H1 (cell line): ENCODE measurements at places on chromosomes 7 and 10. TPM values are rescaled to one million over a fixed set of nuclear protein-coding genes. Genes with fewer than 3 reads are reported as not detected.

GRCh38 chr7:7565746-7566650, 686 bp upstream of the MIOS start:
- peak overlapping the region; percentile 98 for H3K4me3 ChIP-seq
- H3K4me1 ChIP-seq = peaks cover 11% of the 10 kb centered on the region
- 0 out of 2 replicates have a peak overlapping the region, but pooled peaks have one; percentile 47 for H3K27ac ChIP-seq
- peak; percentile 58 for DNase-seq
- H3K36me3 ChIP-seq = no peaks in the 10 kb centered on the region

Gene TAS2R38
- total RNA-seq = not detected in 2 replicates

GRCh38 chr10:31650010-31650409, 278.6 kb downstream of the ARHGAP12 start:
- no peak overlapping the region for H3K27ac ChIP-seq
- no peak for DNase-seq
- H3K4me3 ChIP-seq = no peak overlapping the region

DNA sequence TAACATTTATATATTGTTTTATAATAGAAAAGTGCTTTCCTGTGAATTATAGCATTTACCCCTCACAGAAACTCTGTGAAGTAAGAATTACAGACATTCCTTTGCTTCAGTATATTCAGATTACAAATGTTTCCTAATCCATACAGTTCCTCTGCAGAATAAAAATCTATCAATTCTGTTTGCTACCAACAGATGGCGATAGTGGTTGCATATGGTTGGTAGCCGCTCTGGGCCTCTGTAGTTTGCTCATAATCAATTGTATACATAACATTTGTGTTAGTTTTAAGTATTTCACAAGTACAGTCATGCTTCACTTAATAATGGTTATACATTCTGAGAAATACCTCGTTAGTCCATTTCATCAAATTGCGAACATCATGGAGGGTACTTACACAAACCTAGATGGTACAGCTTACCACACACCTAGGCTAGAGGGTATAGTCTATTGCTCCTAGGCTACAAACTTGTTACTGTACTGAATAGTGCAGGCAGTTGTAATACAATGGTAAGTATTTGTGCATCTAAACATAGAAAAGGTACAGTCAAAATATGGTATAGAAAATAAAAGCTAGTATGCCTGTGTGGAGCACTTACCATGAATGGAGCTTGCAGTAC, 94.4 kb upstream of the STEAP4 start:
- H3K27me3 ChIP-seq = no peaks in the 10 kb centered on the region
- H3K4me1 ChIP-seq = no peaks in the 10 kb centered on the region
- no peak overlapping the region for H3K4me3 ChIP-seq
- no peaks in the 10 kb centered on the region for H3K36me3 ChIP-seq

DNA sequence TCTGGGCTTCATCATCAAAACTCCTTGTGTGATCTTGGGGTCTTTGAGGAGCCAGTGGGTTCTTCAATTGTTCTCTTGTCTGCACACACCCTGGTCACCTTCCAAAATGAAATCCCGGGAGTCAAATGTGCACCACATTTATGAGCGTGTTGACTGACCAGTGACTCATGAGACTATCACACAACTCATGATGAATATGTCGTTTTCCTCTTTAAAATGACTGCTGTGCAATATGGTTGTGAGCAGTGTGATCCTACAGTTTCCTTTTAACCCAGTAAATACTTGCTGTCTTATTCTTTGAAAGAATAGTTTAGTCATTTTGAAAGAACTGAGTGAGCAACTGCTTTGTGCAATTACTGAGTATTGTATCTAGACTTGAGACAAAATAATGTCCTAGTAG, 149.2 kb downstream of the DYNC1I1 start:
- H3K4me1 ChIP-seq = no peaks in the 10 kb centered on the region
- no peaks in the 10 kb centered on the region for H3K36me3 ChIP-seq
- H3K27ac ChIP-seq = no peak overlapping the region

DNA sequence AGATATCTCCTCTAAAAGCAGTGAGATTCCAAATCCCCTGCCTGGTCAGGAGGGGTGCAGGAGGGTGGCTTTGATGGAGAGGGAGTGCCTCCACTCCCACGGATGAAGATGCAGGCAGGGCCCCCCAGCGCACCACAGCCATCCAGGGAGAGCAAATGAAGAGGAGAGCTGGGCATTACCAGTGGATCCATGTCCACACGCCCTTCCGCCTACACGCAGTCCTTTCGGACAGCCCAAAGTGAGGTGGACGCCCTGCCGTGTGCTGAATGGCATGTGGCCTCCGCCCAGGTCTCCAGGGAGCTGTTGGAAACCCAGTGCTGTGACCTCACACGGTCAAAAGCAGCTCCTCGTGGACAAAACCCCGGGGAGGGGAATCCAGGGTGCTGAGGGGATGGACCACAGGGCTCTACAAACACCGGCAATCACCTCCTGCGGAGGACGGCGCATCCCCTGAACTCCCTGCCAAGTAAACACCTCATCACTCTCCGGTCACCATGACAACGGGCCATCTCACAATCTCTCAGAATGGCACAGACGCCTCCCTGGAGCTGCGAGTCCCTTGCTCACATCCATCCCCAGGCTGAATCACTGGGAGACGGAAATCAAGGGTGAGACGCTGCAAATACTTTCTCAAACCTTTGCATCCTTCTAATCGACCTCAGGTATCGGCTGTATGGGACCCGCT, 35.0 kb upstream of the DNAAF5 start:
- no peaks in the 10 kb centered on the region for H3K4me1 ChIP-seq
- peaks cover 17% of the 10 kb centered on the region; the same call in 1 of the 2 replicates for H3K36me3 ChIP-seq
- no peak overlapping the region for H3K27ac ChIP-seq
- no peaks in the 10 kb centered on the region for H3K27me3 ChIP-seq
- no peak overlapping the region for H3K4me3 ChIP-seq
- DNase-seq = no peak

DNA sequence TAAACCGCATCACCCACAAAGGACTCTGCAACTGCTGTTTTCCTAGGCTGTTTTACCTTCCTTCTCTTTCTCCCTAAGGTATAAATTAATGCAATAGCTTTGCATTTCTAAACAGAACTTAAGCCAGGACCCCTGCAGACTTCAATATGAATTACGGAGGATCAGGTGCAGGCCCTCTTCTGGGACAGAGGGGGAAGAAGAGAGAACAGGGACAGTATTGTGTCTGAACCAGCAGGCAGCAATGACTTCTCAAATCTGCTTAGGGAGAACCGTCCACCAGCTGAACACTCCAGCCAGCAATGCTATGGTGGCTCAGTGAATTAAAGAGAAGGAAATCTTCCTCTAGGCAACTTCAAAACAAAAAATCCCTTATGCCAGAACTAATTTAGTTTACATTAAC, 35.7 kb downstream of the POLR3A start:
- no peaks in the 10 kb centered on the region for H3K27me3 ChIP-seq
- H3K4me1 ChIP-seq = no peaks in the 10 kb centered on the region
- no peak for DNase-seq
- H3K27ac ChIP-seq = no peak overlapping the region
- peaks cover 24% of the 10 kb centered on the region for H3K36me3 ChIP-seq

DNA sequence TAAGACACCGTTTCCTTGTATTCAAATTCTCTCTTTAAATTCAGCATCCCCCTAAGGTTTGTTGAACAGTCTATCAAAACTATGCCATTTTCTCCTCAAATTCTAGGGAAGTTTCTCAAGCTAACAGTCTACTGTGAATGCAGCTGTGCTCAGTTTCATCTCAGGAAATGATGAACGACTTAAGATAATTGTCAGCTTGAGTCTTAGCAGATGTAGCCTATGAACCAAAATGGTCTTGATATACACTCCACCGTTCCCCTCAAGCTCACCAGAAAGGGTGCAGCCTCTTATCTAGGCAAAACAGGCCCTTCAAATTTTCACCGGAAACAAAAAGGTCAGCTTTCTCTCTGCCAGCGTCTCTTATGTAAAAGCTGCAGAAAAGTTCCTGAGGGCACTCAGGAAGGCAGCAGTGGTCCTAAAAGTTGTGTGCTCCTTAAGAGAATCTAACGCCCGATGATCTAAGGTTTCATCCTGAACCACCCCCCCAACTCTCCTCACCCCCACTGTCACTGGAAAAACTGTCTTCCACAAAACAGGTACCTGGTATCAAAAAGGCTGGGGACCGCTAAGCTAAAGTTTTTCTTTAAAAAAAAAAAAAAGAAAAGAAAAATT, 2.1 kb downstream of the DNAJC9 start:
- no peaks in the 10 kb centered on the region for H3K4me1 ChIP-seq
- no peak overlapping the region for H3K27ac ChIP-seq
- no peaks in the 10 kb centered on the region for H3K27me3 ChIP-seq
- no peak for DNase-seq

DNA sequence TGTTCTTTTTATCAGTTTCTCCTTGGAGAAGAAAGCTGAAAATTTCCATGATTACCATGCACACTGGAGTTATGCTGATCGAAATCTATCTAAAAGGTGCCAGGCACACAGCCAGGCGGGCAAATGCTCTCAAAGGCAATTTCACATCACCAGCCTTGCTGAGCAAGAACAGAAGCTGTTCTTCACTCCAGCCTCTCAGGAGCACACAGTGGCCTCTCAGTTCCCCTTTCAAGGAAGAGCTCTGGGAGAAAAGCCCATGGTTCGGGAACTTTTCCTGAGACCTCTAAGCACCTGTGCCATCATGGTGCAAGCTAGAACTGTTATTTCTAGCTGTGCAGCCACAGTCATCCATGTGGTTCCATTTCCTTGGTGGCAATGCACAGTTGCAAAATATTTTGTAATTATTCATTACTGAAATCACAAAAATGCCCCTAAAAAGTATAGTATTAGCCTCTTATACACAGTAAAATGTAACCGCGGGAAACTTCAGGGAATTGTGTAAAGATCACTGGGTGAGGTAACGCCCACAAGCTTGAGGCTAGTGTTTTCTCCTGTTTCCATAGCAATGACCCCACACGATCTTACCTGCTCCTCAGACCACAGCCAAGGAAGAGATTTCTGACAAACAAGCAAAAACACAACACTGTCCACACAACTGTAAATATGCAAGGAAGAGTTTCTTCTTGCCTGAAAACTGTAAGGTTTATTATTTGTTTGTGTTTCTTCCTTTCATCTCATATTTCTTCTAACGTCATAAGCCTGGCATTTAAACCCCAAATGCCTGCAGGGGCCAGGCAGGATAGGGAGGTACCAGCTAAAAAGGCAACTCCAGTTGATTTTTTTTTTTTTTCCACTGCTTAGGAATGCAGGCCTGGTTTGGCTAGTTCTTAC, 121.2 kb downstream of the FAM107B start:
- DNase-seq = no peak
- no peaks in the 10 kb centered on the region for H3K27me3 ChIP-seq
- no peak overlapping the region for H3K4me3 ChIP-seq

DNA sequence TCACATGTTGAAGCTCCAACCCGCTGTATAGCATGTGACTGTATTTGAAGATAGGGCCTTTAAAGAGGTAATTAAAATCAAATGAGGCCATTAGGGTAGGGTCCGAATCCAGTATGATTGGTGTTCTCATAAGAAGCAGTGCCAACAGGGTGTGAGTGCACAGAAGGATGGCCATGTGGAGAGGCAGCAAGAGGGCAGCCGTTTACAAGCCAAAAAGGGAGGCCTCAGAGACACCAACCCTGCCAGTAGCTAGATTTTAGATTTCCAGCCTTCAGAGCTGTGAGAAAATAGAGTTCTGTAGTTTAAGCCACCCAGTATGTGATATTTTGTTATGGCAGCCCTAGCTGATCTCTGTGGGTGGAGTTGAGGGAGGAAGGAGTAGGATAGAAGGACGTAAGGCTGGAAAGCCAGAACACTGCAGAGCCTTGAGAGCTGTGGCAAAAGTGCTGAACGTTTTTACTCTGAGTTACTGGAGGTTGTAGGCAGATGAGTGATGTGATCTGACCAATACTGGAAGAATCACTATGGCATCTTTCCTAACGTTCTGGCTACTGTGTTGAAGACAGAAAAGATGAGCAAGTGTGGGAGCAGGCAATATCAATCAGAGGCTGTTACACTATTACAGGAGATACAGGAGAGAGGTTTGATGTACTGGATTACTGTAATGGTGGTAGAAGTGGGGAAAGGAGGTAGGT, 334.9 kb downstream of the ELMO1 start:
- no peaks in the 10 kb centered on the region for H3K27me3 ChIP-seq
- no peak for DNase-seq
- no peak overlapping the region for H3K4me3 ChIP-seq
- peaks cover 15% of the 10 kb centered on the region for H3K4me1 ChIP-seq
- H3K36me3 ChIP-seq = no peaks in the 10 kb centered on the region

- DNase-seq = no peak
- H3K27me3 ChIP-seq = no peaks in the 10 kb centered on the region
- no peak overlapping the region for H3K27ac ChIP-seq
- H3K4me1 ChIP-seq = 0 out of 2 replicates have a peak, but pooled peaks cover 2% of the 10 kb centered on the region
These were observed 433.4 kb downstream of the KCNMA1 start for GRCh38 chr10:77204171-77204570.

Gene HEPACAM2
- total RNA-seq = not detected in 2 replicates

Gene ACTA2
- 2.0 and 3.5 TPM in 2 replicates for total RNA-seq

DNA sequence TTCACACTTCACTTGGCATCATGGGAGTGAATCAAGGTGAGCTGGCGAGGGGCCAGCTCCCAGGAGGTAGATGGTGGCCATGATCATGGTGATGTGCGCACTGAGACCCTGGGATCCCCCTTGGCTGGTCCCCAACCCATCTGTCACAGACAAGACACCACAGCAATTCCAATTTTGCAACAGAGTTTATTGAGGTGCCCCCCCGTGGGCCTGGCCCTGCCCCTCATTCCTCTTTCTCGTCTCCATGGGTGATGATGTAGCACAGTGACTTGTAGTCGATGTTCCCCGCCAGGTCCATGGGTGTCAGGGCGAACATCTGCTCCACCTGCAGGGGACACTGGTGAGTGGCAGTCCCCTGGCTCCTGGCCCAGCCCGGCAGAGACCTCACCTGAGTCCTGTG, 2.4 kb downstream of the MYL7 start:
- no peaks in the 10 kb centered on the region for H3K36me3 ChIP-seq
- H3K27me3 ChIP-seq = no peaks in the 10 kb centered on the region
- no peaks in the 10 kb centered on the region for H3K4me1 ChIP-seq
- no peak overlapping the region for H3K4me3 ChIP-seq
- DNase-seq = no peak

Gene SPACDR
- 0.33 TPM in 1 of 2 replicates, not detected in the other for total RNA-seq

GRCh38 chr10:29446327-29446726, 157.5 kb downstream of the LYZL1 start:
- DNase-seq = no peak
- H3K4me1 ChIP-seq = peaks cover 3% of the 10 kb centered on the region
- H3K27me3 ChIP-seq = no peaks in the 10 kb centered on the region
- H3K36me3 ChIP-seq = no peaks in the 10 kb centered on the region

DNA sequence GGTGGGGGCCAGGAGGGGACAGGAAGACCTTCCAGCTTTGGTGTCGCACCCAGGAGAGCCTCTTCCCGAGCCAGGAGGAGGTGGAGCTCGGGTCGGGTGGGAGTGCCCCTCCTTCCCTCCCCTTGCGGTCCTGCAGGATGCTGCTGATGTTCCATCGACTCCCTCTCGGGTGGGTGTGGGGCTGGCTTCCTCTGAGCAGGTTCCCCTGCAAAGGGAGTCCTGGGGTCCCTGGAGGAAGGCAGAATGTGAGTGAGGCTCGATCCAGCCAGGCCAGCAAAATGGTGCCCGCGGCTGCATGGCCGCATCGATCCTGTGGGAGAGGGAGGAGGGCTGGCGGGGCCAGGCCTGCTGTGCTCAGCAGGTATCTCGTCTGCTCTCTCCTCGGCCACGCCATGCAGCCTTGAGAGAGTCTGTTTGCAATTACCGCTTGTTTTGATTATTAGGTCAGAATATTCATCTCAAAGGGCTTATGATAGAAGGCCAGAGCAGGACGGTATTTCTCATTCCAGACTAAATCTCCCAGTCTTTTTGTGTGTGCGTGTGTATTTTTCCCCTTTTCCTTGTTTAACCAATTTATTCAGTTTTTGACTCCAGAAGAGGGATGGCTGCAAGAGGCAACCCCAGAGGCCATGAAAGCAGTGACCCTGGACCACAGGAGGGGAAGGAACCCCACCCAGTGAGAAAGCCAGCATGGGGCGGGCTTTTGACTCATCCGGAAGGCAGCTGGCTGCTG, 137.3 kb upstream of the ZMIZ1 start:
- no peaks in the 10 kb centered on the region for H3K27me3 ChIP-seq
- H3K27ac ChIP-seq = no peak overlapping the region
- H3K4me1 ChIP-seq = 0 out of 2 replicates have a peak, but pooled peaks cover 2% of the 10 kb centered on the region

Gene SPDYE6
- not detected in 2 replicates for total RNA-seq

Gene UNCX
- not detected in 2 replicates for total RNA-seq

Gene SH2D4B
- 0.10 and 0.13 TPM in 2 replicates for total RNA-seq
